ENCODE measurements at places on chromosomes 6 and 20. TPM values are rescaled to one million over a fixed set of nuclear protein-coding genes. Genes with fewer than 3 reads are reported as not detected.
A peak's percentile ranks its signal among the peaks of the same experiment; 100 is the strongest.

DNA sequence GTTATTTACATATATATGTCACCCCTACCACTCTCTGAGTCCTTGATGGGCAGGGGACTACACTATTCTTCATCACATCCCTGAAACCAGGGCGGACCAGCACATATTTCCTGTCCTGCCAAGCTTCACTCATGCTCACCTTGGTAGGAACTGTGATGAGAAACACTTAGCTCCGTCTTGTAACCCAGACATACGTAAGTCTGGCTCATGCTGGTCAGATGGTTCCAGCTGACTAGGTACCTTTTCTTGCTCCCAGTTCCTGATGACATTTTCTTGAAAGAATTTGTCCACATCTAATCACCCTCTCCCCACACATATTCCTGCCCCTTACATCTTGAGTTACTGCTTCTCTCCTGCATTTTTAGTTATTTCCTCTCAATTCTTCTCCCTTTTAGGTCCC lies 122.2 kb upstream of the MYLIP start:
- DNase-seq = peak; percentile 80

- DNase-seq = no peak
These were observed 10.8 kb downstream of the MAVS start for GRCh38 chr20:3857405-3857804.

DNA sequence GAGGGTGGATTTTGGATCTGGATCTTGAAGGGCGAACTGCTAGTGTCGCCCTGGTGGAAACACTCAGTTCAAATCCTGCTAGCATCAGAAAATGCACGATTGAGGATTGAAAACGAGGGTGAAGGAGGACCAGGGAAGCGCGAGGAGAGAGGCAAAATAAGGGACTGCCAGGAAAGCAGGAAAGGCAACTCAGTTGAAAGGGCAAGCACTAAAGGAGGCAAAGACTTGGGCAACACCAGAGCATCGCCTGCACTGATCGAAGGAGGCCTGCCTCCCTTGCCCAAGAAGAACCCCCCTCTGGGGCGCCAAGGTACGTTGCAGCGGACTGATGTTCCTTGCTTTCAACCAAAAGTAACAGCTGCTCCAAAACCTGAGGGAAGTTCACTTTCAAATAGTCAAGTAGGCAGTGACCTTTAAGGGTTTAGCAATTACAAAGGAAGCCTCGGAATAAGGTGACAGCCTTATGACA lies 308 bp upstream of the COL21A1 start:
- DNase-seq = no peak

DNA sequence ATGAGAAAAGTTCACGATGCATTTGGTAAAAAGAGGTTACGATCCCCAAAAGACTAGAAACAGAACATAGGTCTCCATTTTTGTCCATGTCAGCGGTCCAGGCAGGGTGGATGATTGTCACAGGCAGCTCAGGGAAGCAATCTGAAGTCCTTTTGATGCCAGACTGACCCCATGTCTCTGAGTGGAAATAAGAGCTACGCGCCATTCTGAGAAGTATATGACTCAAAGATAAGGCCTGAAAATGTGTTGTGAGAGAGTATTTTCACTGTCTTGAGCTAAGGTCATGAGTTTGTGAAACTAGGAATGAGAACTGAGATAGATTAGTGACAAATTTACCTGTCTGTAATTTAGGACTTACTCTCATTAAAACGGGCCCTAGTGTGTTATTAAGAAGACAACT lies 69.5 kb downstream of the LYRM4 start:
- no peak for DNase-seq

DNA sequence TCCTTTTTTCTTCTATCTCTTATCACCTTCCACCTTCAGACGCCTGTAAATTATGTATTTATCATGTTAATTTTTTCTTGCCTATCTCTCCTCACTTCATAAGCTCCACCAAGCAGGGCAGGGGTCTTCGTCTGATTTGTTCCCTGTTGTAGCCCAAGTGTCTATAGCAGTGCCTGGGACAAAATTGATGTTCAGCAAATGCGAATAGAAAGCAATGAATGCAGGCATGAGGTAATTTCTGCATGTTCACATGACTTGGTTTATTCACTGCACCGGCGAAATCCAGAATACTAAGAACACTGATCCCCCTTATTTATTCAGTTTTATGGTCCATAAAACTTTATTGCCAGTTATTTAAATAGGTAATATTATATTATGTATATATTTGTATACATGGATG lies 162.1 kb downstream of the TBC1D7 start:
- DNase-seq = no peak

DNA sequence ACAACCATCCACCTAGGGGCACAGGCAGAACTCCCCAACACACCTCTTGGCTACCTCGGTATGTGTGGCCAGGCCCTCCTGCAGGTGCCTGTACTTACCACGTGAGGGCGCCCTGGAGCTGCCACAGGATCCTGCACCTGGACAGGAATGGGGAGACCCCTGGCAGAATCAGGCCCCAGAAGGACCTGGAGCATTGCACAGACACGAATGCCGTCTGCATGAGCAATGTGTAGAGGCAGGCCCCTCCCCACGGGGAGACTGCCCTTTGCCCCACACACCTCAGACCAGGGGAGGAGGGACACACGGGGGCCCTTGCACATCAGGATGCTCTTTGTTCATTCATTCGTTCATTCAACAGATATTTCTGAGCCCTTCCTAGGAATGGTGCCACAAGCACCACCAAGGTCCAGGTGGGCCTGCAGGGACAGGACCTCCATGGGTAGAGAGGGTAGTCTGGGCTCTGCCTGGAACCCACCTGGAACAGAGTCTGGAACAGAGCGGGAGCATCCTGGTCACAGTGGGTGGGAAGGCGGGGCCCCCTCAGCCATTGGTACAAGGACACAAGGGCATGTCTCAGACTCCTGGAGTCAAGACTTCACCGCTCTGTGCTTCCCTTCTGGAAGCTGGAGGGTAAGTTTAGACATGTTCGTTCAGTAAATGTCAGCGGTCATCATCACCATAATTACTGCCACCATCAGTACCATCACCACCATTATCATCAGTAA lies 32.3 kb downstream of the YTHDF1 start:
- peak; percentile 7 for DNase-seq

GRCh38 chr20:60228255-60228654 lies 270.0 kb downstream of the CDH26 start:
- no peak for DNase-seq

DNA sequence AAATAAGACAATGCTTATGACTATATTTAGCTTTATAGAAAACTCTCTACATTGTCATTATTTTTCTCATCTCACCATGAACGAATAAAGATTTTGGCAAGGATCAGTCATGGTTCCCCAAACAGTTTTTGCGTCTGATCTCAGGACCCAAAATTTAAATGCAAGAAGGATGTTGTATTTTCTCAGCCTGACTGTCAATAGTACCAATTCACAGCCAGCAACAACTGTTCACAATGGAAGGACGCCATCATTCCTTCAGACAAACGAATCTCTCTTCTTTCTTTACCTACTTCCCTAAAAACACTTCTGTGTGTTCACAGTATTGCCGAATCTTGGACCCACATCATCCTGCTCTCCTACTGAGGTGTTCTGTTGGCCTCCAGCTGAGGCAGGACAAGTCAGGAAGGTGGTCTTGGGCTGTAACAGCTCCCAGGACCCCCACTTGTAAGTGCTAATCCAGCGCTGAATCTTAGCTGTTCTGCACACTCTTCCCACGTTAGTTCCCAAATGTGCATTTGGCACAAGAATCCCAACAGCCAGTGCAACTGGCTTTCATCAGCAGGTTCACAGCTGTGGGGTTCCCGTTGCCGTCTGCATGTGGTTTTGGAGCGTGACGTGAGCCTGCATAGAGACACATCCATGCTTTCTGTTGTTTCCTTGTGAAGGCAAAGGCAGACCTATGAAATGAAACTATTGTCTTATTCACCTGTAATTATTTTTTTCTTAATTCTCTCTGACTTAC lies 600.0 kb downstream of the QKI start:
- no peak for DNase-seq

DNA sequence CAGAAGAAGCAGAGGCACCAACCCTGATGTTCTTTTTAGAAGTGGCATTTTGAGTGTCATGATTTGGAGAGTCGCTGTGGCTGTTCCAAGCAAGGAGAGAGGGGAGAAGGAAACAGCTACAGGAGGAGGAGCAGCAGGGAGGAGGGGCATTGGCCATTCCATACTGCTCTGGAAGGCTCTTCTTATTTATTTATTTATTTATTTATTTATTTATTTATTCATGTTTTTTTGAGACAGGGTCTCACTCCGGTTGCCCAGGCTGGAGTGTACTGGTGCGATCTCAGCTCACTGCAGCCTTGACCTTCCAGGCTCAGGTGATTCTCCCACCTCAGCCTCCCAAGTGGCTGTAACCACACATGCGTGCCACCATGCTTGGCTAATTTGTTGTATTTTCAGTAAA lies 178.3 kb upstream of the PROKR2 start:
- no peak for DNase-seq

DNA sequence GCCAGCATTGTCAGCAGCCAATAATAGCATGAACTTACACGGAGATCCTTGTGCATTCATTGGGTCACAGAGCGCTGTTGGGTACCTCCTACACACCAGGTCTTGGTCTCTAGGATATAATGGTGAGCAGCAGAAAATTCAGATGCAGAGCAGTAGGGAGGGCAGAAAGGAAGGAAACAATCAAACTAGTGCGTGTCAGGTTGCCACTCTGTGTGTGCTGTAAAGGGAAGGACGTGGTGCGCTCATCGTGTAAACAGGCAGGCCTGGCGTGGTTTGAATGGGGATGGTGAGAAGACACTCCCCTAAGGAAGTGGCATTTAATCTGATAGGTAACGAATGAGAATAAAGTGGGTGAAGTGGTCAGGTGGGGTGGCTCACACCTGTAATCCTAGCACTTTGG lies 336.4 kb downstream of the CDH26 start:
- DNase-seq = no peak

- DNase-seq = peak; percentile 9
These were observed 75.8 kb downstream of the LAMP5 start for GRCh38 chr20:9590189-9590588.

- no peak for DNase-seq
These were observed 84.2 kb downstream of the HIVEP1 start for GRCh38 chr6:12096342-12096741.

DNA sequence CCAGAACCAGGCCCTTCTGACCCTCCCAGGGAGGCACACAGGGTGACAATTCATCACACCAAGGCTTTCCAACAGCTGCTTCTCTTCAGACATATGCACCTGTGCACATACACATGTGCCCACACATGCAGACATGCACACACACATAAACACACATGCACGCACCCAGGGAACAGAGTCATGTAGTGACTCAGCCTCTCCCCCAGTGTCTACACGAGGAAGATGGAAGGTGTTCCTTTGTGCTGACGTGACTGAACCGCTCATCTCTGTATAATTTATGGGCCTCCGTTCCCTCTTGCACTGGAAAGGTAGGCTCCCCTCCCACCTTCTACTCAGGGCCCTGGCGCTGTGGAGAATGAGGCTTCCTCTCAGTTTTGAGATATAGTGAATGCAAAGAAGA lies 23.8 kb upstream of the PLEKHG1 start:
- no peak for DNase-seq

- peak; percentile 81 for DNase-seq
These were observed 59.0 kb downstream of the PPP1R14C start for GRCh38 chr6:150201772-150202329.

- no peak for DNase-seq
These were observed 101.7 kb downstream of the SYNDIG1 start for GRCh38 chr20:24571159-24571558.

DNA sequence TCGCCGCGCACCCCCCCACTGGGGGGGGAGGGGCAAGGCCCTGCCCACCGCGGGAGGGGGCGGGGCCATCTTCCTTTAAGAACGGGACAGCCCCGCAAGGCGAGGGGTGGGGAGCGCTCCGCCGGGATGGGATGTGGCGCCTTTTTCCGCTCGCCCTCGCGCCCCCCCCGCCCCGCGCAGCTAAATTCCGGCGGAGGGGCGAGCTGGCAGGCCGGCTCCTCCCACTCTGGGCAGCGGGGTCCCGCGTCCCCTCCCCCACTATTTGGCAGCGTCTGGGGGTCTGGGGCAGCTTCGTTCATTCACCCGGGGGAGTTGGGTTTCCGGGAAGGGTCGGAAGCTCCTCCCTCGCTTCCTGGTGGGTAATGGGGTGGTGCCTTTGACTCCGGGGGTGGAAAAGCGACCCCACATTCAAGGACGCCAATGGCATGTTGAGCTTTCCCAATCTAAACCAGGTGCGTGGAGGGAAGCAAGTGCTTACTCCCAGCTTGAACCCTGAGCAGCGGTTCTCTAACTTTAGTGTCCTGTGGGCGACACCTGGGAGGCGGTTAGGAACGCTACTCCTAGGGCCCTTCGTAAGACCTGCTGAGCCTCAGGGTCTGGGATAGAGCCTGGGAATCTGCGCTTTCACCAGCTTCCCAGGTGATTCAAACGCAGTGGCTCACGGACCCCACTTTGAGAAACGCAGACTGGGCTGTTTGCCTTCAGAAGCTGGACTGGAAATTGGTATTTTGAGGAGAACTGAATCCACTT lies 927 bp downstream of the ASXL1 start:
- DNase-seq = no peak

- peak; percentile 63 for DNase-seq
These were observed 16.6 kb downstream of the SLC22A1 start for GRCh38 chr6:160137989-160138835.

DNA sequence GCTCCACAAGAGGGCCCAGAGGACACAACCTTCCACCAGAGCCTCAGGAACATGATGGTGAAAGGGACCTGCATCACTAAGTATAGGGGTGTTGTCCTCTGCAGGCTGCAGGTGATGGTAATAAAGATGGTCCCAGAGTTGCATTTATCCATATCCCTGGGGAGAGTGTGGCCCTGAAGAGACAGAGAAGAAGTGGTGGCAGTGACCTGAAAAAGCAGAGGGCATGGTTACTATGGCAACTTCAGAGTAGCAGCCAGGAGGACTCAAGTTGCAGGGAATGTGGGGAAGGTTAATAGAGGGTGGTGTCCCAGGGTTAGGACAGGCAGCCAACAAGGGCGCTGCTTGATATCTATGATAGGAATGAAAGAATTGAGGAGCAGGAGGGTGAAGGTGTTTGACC lies 57.1 kb downstream of the HLA-A start:
- no peak for DNase-seq

GRCh38 chr20:41268917-41269652 lies 48.4 kb downstream of the ZHX3 start:
- DNase-seq = no peak

- DNase-seq = no peak
These were observed 449.8 kb downstream of the HACE1 start for GRCh38 chr6:104409913-104410312.

DNA sequence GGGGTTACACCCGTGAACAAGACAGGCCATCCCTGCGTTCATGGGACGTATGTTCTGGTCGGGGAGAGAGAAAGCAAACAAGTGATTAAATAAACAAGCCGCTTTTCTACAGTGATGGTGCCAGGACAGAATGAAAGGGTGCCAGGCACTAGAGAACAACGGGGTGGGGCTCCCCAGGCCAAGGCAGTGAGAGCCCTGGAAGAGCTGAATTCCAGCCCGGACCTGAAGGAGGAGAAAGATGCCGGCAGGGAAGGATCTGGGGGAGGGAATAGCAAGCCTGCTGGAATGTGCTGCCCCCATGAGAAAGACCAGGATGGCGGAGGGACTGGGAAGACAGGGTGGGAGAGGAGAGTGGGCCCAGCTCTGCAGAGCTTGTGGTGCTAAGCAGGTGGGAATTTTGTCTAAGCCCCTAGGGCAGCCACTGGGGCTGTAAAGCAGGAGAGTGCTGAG lies 7.5 kb downstream of the SNAI1 start:
- no peak for DNase-seq

- peak; percentile 8 for DNase-seq
These were observed 85.7 kb upstream of the FOXC1 start for GRCh38 chr6:1524040-1524480.

AIF1 gene
- total RNA-seq = not detected

BANF2 gene
- total RNA-seq = not detected

LINC00237 gene
- not detected for total RNA-seq

PROKR2 gene
- not detected for total RNA-seq

PTP4A1 gene
- total RNA-seq = 174 TPM

TBPL1 gene
- 16.5 TPM for total RNA-seq

C20orf141 gene
- not detected for total RNA-seq
